Kidney glomerular epithelial cell (primary cell): ENCODE measurements at places on chromosomes 16 and 17.

DNA sequence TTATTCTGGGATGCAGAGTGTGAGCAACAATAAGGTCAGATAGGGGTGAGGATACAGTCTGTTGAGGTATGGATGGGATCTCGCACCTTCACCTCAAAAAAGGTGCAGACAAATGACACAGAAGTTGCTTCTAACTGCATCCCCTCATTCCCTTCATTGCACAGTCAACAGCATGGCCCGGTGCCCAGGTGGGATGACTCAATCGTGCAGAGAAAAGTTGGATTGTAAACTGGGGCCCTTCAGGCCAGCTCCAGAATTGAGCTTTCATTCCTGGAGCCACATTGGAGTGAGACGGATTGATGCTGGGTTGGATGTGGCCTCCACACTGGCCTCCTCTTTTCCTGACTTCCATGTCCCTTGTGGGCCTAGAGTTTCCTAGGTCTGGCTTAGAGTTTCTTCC is 977.4 kb downstream of the KCNJ18 start:
- DNase-seq, result no peak

- DNase-seq, result no peak
Observed at GRCh38 chr17:39105705-39106104, 45.7 kb downstream of the PLXDC1 start.

GRCh38 chr17:39608142-39608981 is 642 bp upstream of the NEUROD2 start:
- no peak for DNase-seq

- peak; percentile 95 for DNase-seq
Observed at GRCh38 chr16:66511602-66512271, 38.2 kb downstream of the TK2 start.

DNA sequence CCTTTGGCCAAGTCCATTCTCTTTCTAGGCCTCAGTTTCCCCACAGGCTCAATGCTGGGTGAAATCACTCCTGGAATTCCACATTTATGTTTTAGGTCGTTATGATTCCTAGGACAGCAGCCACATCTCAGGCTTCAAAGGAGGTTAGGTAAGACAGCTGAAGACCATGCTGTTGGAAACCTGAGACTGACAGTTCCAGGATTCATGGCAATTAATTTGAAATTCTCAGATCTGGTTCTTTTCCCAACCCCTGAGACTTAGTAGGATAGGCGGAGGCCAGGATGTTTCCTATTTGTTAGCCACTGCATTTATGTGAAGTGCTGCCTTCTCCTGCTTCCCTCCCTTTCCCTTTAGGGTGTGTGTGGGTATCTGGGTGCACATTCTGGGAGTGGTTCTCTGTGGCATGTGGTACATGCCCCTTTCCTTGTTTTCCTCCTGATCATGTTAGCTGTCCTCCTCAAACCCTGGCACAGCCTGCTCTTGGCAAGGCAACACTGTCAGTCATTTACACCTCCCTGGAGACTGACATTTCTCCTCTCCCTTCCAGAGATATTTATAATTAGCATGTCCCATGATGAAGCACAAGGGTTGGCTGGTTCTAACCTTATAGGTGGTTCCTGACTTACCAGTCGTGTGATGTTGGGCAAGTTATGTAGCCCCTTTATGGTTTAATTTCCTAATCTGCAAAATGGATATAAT is 91.4 kb upstream of the SALL1 start:
- no peak for DNase-seq

GRCh38 chr16:4101421-4102219 is 14.6 kb downstream of the ADCY9 start:
- DNase-seq, result no peak

- peak; percentile 81 for DNase-seq
Observed at GRCh38 chr17:68909066-68909465, 46.1 kb downstream of the ABCA8 start.
